ENCODE measurements at places on chromosomes 6 and 20.

DNA sequence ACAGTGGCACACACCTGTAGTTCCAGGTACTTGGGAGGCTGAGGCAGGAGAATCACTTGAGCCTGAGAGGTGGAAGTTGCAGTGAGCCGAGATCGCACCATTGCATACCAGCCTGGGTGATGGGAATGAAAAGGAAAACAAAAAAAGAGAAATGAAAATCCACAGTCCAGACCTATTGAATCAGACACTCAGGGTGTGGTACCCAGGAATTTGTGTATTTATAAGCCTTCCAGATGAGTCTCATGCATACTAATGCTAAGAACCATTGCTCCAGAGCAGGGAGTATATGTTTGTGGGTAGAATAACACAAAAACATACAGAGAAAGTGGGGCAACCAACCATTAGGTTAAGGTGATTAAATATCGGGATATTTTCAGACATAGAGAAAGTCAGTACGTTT lies 36.1 kb upstream of the PLCB4 start:
- DNase-seq = no peak

DNA sequence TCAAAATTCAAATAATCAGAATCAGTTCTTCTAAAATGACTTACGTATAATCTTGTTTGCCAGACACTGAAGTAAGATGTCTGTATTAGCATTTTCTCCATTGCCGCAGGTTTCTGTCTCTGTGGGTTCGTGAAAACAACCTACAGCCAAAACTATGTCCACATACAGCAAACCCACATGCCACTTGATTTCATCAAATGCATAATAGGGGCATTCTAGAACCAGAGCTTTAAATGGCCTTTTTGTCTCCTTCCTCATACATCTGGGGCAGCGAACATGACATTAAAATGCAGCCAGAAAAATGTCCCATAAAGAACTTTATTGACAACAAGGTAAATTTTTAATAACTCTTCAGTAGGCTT lies 90.2 kb upstream of the QKI start:
- no peak for DNase-seq

- DNase-seq = no peak
Observed at GRCh38 chr6:168034537-168034936, 37.1 kb downstream of the KIF25 start.

- DNase-seq = no peak
Observed at GRCh38 chr6:64694356-64694755, 1012.7 kb downstream of the EYS start.

DNA sequence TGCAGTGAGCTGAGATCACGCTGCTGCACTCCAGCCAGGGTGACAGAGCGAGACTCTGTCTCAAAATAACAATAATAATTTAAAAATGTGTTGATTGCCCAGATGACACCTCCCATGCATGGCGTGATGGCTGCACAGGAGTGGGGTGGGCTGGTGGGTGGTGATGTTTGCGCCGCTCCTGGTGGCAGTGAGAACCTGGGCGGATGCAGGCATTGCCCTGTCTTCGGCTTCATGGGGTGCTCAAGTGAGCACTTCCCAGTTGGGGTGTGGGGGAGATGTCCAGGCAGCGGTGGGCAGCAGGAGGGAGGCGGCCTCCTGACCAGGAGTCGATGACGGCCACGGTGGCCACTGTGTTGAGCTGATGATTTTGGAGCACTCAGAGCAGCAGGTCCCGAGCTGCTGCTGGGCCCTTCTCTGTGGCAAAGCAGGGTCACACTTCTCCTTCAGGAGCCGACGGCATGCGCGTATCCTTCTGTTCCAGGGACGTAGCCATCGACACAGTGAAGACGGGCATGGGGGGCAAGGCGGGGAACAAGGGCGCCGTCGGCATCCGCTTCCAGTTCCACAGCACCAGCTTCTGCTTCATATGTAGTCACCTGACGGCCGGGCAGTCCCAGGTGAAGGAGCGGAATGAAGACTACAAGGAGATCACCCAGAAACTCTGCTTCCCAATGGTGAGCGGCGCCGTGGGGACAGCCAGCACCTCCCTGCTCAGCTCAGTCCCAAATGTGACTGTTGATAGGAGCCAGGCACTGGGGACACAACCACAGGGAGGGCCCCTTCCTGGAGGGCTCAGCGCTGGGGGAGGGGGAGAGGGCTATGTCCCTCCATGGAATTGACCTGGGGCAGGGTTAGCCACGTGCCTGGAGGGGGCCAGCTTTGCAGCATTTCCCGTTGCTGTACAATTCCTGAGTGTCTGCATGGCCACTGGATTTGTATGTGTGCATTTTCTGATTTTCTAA lies 89.7 kb downstream of the SYNJ2 start:
- no peak for DNase-seq

GRCh38 chr6:90083891-90084290 lies 189.6 kb downstream of the GJA10 start:
- DNase-seq = no peak

- no peak for DNase-seq
Observed at GRCh38 chr6:45495429-45496084, 117.8 kb upstream of the SUPT3H start.

GRCh38 chr6:141701732-141702131 lies 431.0 kb upstream of the GJE1 start:
- no peak for DNase-seq

GRCh38 chr6:2791450-2791974 lies 26.3 kb downstream of the WRNIP1 start:
- DNase-seq = no peak

DNA sequence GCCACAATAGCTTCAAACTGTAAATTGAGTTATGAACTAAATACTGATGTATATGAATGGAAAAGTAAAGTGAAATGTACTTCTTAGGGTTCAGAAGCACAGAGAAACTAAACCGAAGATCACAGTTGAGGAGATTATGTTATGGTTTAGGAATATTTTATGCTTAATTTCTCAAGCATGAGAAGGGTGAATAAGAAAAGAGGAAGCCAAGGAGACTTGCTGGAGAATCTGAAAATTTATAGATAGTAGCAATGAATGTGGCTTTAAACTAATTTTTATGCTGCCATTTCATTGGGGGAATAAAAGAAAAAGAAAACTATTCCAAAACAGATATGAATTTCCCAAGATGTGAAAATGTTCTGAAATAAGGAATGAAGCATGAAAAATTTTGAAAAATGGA lies 5.6 kb downstream of the ANKS1A start:
- DNase-seq = no peak

DNA sequence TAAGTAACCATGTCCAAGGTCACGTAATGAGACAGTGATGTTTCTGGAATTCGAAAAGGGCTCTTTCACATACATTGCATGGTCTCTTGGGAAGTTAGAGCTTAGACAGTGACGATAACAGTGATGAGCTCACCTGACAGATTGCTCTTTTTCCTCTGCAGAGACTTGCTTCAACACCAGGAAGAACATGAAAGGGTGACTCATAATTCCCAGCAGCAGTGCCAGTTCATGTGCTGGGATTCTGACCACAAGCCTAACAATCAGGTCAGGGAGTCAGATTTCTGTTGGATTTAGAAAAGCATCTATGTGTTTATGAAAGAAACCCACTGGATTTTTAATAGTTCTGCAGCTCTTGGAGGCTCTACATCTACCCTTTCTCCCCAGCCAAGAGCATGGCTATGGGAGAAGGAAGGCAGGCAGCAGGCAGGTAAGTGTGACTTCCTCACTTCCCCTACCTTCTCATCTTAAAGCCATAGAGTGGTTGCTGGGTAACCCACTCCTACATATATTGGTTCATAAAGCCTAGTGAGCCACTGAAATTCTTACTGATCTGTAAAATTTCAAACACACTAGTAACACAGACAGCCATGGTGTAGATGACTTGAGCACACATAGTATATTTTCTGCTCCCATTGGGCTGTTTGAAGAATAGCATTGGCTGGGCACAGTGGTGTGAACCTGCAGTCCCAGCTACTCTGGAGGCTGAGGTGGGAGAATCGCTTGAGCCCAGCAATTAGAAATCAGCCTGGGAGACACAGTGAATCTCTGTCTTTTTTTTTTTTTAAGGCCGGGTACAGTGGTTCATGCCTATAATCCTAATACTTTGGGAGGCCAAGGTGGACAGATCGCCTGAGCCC lies 44.4 kb upstream of the LOC128125822 start:
- DNase-seq = no peak

DNA sequence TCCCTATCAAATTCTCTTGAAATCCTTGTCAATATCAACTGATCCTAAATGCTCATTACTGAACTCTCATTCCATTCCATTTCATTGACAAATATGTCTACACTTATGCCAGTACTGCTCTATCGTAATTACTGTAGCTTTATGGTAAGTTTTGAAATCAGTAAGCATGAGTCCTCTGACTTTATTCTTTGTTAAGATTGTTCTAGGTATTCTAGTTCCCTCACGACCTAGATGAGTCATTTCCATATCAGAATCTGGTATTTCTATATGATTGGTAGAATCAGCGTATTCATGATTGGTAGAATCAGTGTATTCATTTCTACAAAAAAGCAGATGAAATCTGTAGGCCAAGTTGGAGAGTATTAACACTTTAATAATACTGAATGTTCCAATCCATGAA lies 318.6 kb upstream of the RUNX2 start:
- no peak for DNase-seq

- no peak for DNase-seq
Observed at GRCh38 chr6:28635547-28636158, 110.0 kb downstream of the GPX5 start.

- no peak for DNase-seq
Observed at GRCh38 chr6:63371104-63371715, 51.4 kb upstream of the LGSN start.
